Lower lobe of right lung (tissue), 2 donors: ENCODE measurements at places on chromosomes 16 and 17.

DNA sequence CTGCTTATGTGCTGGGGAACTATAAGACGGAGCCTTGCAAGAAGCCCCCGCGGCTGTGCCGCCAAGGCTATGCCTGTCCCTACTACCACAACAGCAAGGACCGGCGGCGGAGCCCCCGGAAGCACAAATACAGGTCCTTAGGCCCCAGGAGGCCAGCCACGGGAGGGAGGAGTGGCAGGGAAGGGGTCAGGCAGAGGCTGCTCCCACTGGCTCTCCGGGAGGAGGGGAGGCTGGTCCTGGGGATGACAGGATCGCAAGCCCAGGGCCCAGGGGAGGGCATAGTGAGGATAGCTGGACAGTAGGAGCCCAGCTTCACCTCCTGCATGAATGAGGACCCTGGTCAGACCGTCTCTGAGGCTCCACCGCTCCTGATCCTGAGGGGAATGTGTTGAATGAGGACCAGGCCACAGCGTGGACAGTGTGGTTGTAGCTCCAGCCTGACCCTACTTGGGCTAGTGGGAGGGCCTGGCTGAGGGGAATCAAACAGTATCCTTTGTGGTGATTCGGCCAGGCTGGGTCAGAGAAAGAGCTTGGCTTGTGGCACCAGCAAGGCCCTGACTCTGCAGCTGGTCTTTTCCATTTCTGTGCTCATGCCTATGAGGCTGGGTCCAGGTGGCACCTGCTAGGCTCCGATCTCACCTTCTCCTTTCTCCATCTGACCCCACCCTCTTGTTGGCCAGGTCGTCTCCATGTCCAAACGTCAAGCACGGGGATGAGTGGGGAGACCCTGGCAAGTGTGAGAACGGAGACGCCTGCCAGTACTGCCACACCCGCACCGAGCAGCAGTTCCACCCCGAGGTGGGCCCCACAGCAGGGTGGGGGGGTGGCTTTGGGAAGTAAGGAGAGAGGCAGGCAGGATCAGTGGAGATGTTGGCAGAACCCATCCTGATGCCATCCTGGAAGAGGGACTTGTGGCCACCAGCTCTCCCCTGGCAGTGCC is 28.7 kb downstream of the UNK start:
- DNase-seq = no peak

DNA sequence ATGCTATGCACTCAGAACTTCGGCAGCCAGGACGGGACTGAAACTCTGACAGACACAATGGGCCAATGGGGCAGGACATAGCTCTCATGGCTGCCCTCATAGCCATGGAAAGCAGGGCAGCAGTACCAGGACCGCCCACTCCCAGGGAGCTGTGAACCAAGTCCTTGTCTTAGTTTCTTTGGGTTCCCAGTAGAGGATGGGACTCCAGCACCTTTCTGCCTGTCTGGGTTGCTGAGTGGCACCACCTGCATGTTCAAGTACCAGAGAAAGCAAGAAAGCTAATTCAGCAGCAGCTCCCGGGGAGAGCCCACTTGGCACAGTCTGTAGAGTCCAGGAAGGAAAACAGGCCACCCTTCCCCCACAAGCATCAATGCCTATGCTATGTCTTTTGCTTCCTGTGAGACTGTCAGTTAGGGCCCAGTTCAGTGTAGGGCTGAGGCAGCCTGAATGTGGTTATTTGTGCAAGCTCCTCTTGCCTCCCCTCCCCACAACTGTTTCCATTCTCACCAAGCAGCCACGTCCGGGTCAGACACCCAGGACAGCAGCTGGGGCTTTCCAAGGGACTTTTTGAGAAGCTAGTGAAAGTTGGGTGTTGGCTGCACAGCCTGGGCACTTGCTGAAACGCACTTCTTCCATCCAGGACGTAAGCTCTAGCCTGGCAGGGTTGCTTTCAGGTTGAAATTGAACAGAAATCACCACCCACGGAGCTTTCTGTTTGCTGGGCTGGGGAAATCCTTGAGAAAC is 7.8 kb downstream of the SUPT4H1 start:
- DNase-seq = no peak

DNA sequence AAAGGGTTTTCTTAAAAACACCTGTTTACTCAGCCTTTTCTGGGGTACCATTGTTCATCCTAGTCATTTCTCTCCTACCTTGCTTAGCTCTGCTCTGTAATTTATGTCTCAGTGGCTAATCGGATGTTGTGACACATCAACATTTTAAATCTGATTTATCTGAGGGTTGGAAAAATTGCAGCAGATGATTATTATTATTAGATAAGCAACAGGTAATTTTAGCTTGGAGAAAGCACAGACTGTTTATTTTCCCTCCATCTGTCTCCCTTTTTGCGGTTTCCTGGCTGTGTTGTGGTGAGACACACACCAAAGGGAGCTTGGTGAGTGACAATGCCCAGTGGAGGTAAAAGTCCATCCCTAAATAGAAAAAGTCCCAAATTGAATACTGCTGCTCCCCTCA is 389.9 kb downstream of the UTP18 start:
- no peak for DNase-seq

GRCh38 chr17:75731086-75731715 is 9.9 kb downstream of the ITGB4 start:
- no peak for DNase-seq

DNA sequence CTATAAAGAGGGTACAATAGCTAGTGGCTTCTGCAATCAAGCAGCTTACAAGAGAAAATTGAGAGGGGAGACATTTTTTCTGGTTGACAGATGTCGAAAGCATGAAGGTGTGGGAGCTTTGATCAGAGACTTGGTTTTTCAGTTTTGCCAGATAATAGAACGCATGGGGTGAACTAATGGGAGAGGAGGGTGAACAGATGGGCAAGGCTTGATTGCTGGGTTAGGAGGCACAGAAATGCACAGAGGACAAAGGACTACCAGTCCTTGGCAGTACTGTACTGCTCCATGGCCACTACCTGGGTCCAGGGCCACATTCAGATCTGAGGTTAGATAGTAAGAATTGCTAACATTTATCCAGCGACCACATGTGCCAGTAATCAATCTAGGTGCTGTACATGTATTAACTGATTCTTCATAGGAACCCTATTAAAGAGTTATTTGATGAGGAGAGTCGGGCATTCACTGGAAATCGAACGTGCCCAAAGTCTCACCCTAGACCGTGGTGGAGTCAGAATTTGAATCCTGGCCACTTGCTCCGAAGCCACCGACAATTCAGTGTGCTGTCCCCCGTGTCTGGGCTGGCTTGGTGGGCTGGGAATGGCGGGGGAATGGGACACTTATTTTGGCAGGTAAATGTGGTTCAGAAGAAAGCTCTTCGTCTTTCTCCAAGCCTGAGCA is 873 bp upstream of the KSR1 start:
- no peak for DNase-seq

DNA sequence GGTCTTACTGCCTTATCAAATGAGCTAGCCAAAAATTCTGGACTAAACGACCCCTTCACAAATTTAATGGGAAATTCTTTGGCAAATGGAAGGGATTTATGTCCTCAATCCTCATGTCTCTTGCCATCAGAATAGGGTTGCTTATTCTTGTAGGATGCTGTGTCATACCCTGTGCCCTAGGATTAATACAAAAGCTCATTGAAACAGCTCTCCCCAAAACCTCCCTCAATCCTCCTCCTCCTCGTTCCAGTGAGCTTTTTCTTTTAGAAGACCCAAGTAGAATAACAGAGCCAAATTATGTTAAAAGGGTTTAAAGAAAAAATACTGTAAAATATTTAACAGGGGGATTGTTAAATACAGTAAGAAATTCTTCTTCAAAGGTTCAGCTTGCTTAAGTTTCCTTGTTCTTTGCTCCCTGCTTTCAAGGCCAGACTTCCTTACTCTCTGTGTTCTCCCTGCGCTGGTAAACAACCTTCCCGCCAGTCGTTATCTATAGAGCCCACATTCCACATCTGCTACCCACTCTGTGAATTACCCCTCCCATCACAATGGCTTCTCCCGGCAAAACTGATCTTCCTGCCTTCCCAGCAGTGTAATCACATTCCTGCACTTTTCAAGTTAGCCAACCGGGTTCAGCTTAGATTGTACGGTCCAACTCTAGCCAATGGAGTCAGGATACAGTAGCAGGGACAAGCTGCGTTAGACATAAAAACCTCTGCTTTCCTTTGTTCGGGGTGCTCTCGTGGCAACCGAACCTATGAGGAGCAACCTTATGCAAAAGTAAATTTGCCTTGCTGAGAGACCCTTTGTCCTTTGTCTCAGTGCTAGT is 9.7 kb downstream of the HPR start:
- no peak for DNase-seq

DNA sequence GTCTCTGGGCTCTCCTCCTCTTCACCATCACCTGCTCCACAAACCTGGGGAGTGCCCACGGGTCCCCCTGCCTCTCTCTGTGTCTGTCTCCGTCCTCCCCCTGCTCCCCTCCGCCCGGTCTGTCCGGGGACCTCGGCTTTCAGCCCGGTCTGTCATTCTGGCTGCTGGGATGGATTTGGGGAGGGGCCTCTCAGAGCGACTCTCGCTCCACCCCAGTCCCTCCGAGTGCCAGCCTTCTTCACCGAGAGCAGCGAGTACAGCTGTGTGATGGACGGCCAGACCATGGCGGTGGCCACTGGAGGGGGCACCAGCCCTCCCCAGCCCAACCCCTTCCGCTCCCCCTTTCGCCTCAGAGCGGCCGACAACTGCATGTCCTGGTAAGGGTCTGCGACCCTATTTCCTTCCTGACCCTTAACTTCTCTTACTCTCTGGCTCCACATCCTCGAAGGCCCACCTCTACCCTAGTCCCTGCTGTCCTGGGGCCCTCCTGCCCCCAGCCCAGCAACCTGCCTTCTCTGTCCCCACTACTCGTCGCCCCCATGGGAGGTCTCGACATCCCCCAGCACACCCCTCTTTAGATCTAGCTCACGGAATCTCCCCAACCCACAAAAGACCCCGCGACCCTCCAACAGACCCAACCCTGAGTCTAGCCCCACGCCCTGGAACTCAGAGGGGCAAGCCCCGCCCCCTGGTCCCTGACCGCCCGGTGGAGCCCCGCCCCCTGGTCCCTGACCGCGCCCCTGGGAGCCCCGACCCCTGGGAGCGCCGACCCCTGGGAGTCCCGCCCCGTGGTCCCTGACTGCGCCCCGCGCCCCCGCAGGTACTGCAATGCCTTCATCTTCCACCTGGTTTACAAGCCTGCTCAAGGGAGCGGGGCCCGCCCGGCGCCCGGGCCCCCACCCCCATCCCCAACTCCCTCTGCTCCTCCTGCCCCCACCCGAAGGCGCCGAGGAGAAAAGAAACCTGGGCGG is 5.6 kb upstream of the CXCL16 start:
- peak; percentile 48 for DNase-seq

DNA sequence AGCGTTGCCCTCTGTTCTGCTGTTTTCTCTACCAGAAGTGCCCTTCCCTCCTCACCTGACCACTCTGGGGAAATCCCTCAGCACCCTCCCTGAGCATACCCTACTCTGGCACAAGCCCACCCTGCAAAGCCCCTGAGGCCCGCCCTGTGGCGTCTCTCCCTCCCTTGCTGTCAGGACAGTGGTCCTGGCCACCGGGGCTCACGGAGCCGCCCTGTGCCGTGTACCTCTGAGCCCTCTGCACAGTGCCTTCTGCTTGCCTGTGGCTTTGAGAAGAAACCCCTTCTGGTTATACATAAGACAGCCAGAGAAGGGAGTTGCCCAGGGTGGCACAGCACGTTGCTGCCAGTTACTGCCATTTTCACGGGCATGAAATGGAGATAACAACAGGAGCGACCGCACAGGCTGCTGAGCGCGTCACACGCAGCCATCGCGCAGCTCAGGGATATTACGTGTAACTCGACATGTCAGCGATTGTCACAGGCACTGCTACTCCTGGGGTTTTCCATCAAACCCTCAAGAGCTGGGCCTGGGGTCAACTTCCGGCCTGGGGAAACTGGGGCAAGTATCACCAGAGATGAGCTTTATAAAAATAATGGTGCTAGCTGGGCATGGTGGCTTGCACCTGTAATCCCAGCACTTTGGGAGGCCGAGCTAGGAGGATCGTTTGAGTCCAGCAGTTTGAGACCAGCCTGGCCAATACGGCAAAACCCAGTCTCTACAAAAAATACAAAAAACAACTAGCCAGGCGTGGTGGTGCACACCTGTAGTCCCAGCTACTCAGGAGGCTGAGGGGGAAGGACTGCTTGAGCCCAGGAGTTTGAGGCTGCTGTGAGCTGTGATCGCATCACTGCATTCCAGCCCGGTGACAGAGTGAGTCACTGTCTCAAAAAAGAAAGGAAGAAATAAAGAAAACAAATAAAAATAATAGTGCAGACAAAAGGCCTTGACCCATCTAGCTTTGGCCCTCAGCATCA is 14.8 kb downstream of the SCGB1C2 start:
- peak; percentile 31 for DNase-seq

- no peak for DNase-seq
Measured at GRCh38 chr17:40554646-40555295, 10.5 kb downstream of the CCR7 start.

- no peak for DNase-seq
Measured at GRCh38 chr16:87647431-87648185, 45.3 kb downstream of the JPH3 start.

DNA sequence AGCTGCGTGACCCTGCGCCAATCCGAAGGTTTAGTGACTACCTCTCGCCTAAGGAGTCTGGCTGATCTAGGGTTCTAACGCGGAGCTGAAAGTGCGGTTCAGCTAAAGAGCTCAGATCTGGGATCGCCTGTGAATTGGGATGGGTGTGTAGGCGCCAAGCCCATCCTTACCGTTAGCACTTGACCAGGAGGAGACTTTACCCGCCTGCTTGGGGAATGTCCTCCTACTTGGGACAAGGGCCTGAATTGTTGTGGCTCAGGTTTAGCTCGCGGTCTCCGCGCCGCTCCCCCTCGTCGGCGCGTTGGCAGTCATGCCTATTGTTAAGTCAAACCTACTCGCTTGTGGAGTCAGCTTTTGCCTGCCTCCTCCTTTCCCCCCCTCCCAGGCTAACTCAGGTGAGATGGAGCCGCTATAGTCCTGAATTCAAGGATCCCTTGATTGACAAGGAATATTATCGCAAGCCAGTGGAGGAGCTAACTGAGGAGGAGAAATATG is 480 bp downstream of the MRPS7 start:
- no peak for DNase-seq

DNA sequence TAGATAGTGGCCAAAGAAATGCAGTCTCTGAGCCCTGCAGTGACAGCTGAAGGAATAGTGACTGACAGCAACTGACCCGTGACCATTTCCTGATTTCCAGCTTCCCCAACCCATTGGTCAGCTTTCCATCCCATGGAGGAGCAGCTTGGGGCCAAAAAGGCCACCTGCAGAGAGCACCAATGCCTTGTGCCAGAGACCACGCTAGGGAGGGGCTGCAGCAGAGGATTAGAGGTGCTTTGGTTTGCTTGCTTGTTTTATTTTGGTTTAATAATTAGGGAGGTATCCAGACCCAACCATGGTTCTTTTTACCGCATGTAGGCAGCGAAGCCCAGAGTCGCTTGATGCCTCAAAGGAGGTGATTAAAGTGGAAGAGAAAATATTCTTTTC is 61.3 kb upstream of the SIAH1 start:
- DNase-seq = no peak

GRCh38 chr17:11898526-11899235 is 98.6 kb downstream of the ZNF18 start:
- DNase-seq = no peak
